T1000 (cell line): ENCODE measurements at places on chromosomes 1 and 21.

GRCh38 chr1:184027826-184028695, 9.5 kb downstream of the COLGALT2 start:
- no peak for DNase-seq

- peak; percentile 80 for DNase-seq
Measured at GRCh38 chr1:248838357-248839167, 538 bp downstream of the ZNF672 start.

DNA sequence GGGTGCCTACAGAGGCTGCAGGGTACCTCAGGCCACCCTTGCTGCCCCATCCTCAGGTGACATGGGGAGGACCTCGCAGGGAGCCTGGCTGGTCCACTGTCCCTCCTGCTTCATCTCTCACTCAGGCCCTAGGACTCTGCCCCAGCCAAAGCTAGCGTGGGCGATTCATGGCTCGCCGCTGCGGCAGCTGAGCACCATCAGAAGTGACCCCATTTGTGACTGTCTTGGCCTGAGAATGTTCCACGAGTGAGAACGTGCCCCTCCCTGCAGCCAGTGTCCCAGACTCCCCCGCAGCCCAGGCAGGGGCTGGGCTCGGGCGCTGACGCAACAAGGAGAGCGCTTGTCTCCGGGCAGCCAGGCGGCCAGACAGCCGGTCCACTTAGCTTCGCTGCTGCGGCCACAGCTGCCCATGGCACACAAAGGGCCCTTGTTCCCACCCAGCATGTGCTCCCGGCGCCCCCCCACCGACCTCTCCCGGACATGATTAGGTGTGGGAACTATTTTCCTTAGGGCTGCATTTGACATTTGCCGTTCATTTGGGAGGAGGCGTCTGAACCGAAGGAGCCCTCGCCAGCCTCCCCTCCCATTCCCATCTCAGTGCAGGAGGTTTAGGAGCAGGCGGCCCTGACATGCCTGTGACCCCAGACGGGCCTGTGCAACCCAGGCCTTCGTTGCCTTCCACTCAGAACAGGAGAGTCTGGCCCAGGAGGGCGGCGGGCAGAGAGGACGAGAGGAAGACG, 19.3 kb upstream of the POFUT2 start:
- DNase-seq = no peak

GRCh38 chr1:2248127-2248826, 20.2 kb downstream of the SKI start:
- no peak for DNase-seq

DNA sequence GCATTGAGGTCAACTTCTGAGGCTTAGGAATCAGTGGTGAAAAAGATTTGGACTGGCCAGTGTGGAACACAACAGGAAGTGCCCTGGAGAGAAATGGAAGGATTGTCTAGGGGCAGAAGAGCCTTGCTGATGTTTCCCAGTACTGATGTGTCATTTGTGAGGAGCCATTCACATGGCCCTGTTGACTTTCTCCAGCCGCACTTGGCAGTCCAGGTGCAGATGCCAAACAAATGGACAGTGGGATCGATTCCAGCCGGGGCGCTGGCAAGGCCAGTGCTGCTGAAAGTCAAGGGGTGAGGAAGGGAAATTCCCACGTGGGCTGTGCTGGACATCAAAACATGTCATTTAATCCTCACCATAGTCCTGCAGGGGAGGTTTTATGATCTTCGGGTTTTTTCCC, 4.9 kb upstream of the TRIM63 start:
- DNase-seq = no peak

- peak; percentile 7 for DNase-seq
Measured at GRCh38 chr1:203629507-203630082, 3.0 kb downstream of the ATP2B4 start.

- no peak for DNase-seq
Measured at GRCh38 chr1:93617670-93618499, 63.8 kb downstream of the BCAR3 start.

GRCh38 chr1:28682840-28683239, 14.3 kb downstream of the GMEB1 start:
- DNase-seq = no peak

DNA sequence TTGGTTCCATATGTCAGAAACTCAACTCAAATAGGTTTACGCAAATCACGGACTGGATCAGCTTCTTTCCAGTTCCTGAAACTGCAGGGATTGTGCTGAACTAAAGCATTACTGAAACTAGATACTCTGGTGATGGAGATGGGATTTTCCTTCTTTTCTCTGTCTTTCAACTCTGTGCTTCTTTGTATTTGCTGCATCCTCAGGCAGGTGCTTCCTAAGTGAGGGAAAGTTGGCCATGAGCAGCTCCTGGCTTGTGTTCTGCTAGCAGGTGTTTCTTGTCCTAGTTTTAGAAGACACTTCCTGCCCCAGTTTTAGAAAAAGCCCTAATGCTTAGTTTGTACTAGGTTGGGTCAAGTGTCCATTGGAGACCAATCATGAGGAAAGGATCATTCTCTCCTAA, 86.7 kb upstream of the USP24 start:
- no peak for DNase-seq

- no peak for DNase-seq
Measured at GRCh38 chr1:19310061-19310460, 1.9 kb downstream of the AKR7A2 start.

DNA sequence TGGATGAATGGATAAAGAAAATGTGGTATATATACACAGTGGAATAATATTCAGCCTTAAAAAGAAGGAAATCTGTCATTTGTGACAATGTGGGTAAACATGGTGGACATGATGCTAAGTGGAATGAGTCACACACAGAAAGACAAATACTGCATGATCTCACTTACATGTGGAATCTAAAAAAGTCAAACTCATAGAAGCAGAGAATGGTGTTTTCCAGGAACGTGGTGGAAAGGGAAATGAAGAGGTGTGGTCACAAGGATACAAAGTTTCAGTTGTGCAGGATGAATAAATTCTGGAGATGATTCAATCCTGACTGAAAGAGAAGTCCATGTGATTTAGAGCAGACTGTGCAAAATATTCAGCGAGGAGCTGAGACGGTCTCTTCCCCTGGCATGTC, 56.6 kb downstream of the RYR2 start:
- no peak for DNase-seq

DNA sequence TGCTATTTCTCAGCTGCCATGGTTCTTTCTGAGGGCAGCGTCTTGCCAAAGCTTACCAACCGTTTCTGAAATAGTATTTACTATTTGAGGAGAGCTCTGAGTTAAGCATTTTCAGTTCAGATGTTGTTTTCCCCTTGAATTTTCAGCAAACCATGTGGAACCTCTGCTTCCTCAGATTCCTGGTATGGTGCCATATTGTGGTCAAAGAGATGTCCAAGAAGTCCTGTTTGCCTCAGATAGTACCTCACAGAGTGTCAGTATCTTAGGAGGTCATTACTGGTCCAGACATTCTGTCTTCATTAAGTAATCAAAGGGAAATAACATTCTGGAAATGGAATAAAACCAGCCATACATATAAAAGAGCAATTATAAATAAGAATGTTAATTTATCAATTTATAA, 36.6 kb downstream of the VANGL2 start:
- DNase-seq = no peak
